T-helper 22 cell (primary cell): ENCODE measurements at places on chromosomes 1 and 21.

GRCh38 chr1:32242341-32242851 is 4.6 kb upstream of the FAM167B start:
- DNase-seq = no peak

DNA sequence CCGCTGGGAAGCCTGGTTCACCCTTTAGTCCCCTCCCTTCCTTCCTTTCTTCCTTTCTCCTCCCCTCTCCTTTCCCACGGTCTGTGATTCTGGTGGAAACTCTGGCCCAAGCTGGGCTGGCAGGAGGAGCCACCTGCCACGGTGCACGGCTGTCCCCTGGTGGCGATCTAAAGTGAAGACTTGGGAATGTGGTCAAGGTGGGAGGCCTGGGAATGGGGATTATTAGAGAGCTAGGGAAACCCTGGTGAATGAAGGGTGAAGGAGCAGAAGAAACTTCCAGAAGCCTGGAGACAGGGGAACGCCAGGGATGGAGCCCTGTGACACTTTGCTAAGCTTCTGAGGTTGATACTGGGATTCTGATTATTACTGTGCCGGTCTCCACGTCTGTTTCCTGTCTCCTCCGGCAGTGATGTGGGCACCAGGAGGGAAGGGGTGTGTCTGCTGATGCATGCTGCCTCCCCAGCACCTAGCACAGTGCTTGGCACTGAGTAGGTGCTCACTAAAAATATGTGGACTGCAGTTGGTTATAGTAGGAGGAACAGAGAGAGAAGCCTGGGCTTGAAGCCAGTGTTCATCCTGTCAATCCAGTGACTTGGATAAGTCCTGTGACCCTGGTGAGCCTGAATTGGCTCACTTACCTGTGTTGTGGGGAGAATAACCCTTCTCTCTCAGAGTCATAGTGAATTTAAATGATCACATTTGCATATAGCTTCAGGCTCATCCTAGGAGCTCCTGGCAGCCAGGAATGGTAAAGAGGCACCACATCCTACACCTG is 71.2 kb upstream of the NBPF3 start:
- peak; percentile 28 for DNase-seq

GRCh38 chr1:225121095-225121494 is 191.6 kb downstream of the DNAH14 start:
- DNase-seq = no peak

DNA sequence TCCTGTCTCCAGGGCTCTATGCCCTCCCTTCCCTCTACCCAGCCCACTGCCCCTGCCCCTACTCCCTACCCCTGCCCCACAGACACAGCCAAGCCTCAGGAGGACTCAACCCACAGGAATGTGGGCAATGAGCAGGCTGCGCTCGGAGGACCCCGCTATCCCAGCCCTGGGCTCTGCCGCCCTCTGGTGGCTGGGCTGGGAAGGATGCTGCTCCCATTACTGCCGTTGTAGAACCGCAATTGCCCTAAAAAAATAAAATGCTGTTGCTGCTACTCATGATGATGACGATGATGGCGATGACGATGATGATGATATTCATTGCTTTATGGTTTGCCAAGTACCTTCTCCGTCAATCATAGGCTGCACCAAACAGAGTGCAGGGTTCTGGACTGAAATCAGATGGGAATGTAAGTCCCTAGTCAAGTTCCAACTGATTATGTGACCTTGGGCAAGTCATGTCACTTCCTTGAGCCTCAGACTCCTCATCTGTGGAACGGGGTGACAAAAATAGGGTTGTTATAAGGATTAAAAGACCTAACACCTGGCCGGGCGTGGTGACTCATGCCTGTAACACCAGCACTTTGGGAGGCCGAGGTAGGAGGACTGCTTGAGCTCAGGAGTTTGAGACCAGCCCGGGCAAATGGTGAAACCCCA is 24.6 kb downstream of the ARHGEF19 start:
- DNase-seq = peak; percentile 42

DNA sequence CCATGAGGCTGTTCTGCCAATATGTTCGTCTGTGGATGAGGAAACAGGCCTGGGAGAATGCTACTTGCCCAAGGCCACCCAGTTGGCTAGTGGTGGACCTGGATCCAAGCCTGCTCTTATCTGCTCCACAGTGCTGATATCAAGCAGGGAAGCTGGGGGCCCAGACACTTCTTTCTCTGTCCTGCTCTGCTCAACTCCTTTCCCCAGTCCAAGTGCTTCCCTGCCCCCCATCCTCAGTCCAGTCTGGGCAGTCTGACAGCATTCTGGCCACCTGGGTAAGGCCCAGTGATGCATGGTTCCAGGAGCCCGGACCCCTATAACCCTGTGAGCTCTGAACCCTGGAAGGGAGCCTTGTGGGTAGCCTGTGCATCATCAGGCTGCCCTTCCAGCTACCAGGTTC is 4.2 kb upstream of the PAQR7 start:
- no peak for DNase-seq

DNA sequence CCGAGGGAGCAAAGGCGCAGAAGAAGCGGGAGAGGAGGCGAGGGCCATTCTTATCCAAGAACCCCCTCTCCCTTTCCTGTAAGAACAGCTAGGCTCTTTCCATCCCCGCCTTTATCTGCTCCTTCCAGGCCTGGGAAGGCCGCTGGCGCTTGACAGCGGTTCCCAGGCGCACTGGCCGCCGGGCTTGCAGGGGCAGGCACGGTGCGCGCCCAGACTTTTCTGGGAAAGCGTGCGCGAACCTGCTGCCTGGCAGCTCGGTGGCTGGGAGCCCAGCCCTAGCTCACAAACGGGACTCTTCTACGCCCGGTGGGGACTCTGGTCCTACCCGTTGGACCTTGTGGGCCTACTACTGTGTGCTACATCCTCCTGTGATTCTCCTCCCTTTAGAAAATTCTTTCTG is 8.8 kb upstream of the IFNLR1 start:
- no peak for DNase-seq

DNA sequence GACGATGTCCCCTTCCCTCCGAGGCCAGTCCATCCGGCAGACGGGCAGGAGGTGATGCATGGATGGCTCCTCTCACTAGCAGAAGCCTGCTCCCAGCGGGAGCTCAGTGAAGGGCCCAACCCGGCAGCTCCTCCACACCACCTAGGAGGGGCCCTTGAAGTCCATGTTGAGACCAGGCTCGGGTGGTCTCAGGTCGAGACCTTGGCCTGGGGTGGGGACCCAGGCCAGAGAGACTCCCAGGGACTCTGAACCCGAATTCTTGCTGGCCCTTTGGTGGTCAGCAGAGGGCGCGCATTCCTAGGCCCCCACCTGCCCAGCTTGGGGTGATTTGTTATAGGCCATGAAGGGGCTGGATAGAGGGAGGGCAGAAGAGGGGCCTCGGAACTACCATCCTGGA is 642 bp upstream of the NT5C1A start:
- DNase-seq = no peak
